Fibroblast of skin of left quadriceps (primary cell): ENCODE measurements at places on chromosomes 6 and 20.

- no peak for DNase-seq
These were observed 361.2 kb downstream of the RNF144B start for GRCh38 chr6:18748314-18748713.

DNA sequence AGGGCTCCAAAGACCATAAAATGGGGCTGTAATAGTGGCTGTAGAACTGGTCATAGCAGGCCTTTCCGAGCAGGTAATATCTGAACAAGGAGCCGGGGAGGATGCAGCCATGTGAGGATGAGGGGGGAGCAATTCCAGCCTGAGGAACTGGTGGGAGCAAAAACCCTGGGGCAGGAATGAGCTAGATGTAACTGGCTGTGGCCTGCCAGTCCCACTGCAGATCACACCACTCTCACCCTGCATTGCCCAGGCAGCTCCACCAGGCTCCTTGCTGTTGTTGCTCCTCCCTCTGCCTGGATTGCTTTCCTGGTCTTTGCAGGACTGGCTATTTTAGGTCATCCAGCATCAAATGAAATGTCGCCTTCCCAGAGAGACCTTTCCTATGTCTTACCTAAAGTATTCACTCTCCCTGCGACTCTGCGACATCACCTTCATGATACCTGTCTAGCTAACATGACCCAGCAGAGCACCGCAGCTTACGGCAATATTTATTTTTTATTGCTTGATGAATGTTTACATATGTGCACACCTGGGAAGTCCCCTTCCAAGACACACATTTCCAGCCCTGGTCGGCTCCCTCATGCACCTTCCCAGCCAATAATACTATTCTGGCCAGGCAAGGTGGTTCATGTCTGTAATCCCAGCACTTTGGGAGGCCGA, 2.4 kb upstream of the ZFP64 start:
- DNase-seq = no peak

- no peak for DNase-seq
These were observed 556 bp downstream of the PANK2 start for GRCh38 chr20:3889489-3890397.

GRCh38 chr20:46423342-46423741, 16.9 kb upstream of the ELMO2 start:
- DNase-seq = no peak

DNA sequence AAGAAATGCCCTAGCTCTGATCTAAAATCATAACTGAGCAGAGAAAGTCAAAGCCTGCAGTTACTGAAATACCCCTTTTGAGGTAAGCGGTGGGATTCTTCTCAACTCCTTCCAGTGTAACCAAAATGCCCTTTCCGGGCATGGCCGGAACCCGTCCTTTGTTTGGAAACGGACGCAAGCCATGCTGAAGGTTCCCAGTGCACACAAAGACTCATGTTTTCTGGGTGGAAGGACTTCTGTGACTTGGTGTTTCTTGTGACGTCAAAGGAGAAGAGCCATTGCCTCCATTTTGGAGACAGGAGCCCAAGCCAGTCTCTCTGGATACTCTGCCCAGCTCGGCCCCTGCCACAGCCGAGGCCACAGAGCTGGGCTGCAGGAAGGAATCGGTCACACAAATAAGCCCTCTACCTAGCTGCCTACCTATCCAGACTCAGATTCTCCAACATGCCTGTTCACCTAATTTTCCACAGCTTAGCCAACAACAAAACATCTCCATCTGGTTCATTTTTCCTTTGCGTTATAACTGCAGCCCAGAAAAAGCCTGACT, 182.8 kb downstream of the TBXT start:
- DNase-seq = no peak

- DNase-seq = no peak
These were observed 1.7 kb downstream of the BTN3A3 start for GRCh38 chr6:26441977-26442376.

DNA sequence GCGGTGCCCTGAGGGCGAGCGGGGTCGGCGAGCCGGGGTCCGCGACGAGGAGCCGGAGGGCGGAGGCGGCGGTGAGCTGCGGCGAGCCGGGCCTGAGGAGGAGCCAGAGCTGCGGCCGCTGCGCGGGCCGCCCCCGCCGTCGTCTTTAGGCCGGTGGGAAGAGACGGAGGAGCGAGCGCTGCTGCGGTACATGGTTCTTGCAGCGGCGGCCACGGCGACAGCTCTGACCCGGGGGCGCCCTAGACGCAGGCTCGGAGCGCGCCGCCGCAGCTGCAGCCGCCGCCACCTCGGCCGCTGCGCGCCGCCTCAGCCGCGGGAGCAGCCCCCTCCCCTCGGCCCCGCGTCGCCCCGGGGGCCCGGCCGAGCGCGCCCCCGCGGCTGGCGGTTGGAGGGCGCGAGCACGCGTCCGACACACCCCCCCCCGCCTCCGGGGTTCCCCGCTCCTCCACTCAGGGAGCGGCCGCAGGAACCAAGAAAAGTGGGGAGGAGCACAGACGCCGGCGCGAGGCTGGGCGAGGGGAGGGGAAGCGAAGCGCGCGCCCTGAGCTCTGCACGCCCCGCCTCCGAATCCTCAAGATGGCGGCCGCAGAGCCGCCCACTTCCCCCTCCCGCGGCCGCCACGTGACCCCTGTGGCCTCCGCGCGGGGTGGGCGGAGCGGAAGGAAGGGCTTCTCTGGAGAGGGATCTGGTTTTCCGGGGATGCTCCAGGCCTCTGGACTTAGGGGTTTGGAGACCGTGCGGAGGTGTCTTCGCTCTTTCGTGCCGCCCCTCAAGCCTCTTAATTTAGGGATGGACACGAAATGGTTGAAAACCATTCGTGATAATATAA, at the start of gene ZNF318:
Gene ZNF318, minus strand, starts transcription at position 474 of the 829 bp plus-strand sequence. Its CDS starts 282 bp downstream, at position 192.
- DNase-seq = peak; percentile 96

DNA sequence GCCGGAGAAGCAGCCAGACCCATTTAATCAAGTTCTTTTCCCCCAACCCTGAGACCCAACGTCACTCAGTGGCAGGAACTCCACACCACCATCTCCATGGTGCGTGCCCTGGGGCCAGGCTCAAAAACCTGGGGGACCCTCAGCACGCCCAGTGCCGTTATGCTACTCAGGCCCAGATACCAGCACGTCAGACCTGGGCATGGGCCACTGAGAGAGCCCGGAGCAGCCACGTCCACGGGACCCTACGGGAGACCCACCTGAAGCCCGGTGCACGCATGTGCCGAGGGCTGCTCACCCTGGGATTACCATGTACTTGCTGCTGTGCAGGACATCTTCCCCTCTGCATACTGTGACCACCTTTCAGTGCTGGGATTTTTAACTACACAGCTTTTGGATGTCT, 13.8 kb downstream of the SLC2A4RG start:
- DNase-seq = no peak

GRCh38 chr6:140766999-140767398, 1365.7 kb upstream of the GJE1 start:
- no peak for DNase-seq

- DNase-seq = no peak
These were observed 31.0 kb upstream of the VEGFA start for GRCh38 chr6:43738877-43739641.

- DNase-seq = peak; percentile 11
These were observed 9.7 kb upstream of the FBXL4 start for GRCh38 chr6:98957450-98957849.

DNA sequence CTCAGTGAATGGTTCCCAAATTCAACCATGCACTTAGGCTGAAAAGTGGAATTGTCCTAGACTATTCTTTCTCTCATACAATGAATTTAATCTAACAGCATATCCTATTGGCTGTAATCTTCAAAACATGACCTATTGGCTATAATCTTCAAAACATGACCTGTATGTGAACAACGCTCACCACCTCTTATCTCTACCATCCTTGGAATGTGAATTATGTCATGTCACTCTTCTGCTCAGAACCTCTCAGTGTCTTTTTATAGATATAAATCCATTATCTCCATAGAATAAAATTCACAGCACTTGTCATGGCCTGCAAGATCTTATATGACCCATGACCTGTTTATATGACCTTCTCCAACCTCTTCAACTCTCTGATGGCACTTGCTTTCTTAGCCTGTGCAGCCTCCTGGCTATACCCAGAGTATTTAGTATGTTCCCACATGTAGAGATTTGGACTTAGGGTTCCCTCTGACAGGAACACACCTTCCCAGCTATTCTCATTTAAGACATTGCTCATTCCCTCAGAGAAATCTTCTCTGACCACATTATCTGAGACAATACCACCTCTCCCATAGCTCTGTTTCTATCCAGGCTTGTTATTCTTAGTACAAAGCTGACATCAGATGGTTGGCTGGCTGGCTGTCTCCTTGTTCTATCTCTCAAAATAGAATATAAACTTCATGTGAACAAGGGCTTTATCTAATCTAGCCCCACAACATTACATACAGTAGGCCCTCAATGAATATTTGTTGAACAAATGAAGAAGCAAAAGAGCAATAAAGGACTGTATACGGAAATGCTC, 275.0 kb upstream of the PREP start:
- DNase-seq = no peak

- no peak for DNase-seq
These were observed 98.3 kb upstream of the IYD start for GRCh38 chr6:150270330-150271052.

DNA sequence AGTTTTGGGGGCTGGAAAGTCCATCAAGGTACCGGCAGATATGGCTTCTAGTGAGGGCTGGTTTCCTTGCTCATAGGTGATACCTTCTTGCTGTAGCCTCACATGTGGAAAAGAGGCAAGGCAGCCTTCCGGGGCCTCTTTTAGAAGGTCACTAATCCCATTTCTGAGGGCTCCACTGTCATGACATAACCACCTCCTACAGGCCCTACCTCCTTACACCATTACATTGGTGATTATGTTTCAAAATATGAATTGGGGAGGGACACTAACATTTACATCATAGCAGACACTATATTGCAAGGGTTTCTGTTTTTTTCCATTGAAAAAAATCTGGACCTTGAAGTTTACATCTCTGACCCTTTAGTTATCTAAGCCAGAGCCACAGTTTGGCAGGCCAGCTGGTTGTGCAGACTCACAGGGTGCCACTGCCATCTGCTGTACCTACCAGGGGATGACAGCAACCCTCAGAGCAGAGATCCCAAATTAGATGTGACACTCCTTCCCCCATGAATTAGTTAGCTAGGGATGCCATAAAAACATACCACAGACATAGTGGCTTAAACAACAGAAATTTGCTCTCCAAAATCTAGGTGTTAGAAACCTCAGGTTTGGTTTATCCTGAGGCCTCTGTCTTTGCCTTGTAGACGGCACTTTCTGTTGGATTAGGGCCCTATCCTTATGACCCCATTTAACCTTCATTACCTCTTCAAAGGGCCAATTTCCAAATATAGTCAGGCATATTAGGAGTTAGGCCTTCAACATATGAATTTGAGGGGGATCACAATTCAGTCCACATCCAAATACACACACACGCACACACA, 166.4 kb upstream of the RNF217 start:
- DNase-seq = no peak

DNA sequence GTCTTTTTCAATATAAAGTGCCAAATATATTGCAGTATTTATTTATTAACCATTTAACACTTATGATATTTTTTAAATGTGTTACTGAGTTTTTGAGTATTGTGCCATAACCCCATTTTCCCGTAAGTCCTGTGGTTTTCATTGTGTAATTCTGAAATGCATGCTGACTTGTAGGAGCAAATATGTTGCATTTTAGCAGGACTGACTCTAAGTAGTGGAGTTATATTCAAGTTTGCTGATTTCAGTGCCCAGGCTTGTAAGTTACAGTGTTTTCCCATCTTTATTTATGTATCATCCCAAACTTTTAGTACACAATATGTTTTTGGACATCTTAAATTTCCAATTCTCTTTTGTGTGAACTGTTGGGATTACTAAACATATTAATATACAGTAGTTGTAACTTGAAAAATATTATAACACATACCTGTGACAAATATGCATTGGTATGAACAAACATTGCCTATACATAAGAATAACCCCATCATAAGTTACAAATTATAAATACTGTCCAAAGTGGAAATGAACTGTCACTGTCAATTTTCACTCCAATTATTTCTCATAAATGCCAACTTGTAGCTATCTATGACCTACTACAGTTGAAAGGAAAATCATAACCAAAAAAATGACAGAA, 179.3 kb upstream of the RUNX2 start:
- DNase-seq = peak; percentile 50

GRCh38 chr6:164294047-164294784, 879.7 kb downstream of the QKI start:
- no peak for DNase-seq

GRCh38 chr6:164005004-164005711, 590.6 kb downstream of the QKI start:
- DNase-seq = no peak

- no peak for DNase-seq
These were observed 2.2 kb upstream of the FUT9 start for GRCh38 chr6:96013531-96013930.

GRCh38 chr6:12136905-12137304, 124.8 kb downstream of the HIVEP1 start:
- DNase-seq = no peak

DNA sequence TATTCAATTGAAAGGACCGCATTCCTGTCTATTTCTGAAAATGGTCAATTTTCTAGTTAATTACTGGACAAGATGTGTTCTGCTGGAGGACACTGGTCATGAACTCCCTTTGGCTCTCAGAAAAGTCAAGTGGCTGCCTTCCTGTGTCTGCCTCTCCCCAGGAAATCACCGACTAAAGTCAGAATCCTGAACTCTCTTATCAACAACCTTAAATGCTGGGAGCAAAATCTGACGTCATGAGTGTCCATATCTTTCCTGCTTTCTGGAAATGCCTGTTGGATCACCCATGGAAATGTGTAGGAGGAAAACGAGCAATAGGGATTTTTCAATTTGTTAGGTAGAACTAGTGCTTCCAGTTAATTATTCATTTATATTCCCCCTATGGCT, 53.5 kb upstream of the PLCB1 start:
- no peak for DNase-seq
